ENCODE measurements at places on chromosomes 11 and 22. TPM values are rescaled to one million over a fixed set of nuclear protein-coding genes. Genes with fewer than 3 reads are reported as not detected.

Gene RAG2
- 0.21 TPM for total RNA-seq

Gene ARHGAP42
- 45.4 TPM for total RNA-seq

Gene CD3D
- total RNA-seq: not detected

Gene TSKU
- total RNA-seq: 14.6 TPM

Gene LRRC56
- total RNA-seq: 2.1 TPM

Gene KCNJ1
- total RNA-seq: not detected

Gene TUB
- total RNA-seq: 26.2 TPM

Gene SCGB1D2
- total RNA-seq: not detected

Gene TCN2
- 6.7 TPM for total RNA-seq

Gene FAM83F
- total RNA-seq: 6.3 TPM

Gene KRTAP5-2
- total RNA-seq: not detected

Measured in tongue (tissue), 3 donors.